ENCODE measurements at places on chromosomes 6 and 20.

- no peak for DNase-seq
Observed at GRCh38 chr20:40812415-40812925, 123.4 kb upstream of the MAFB start.

DNA sequence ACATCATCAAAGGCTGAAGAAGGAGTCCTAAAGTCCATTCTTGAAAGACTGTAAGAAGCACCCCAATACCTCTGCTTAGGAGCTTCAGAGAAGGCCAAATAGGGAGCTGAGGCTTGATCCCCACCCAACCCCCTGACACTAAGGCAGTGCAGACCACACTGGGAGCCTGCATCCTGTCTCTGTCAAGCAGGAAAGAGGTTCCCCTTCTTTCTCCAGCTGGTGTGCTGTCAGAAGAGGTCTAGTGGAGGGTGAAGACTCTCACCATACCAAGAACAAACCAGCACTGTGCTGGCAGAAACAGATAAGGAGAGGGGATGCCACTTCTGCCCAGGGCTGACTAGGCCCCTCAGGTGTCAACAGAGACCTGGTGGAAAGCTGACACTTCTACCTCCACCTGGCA is 19.9 kb downstream of the GZF1 start:
- no peak for DNase-seq

DNA sequence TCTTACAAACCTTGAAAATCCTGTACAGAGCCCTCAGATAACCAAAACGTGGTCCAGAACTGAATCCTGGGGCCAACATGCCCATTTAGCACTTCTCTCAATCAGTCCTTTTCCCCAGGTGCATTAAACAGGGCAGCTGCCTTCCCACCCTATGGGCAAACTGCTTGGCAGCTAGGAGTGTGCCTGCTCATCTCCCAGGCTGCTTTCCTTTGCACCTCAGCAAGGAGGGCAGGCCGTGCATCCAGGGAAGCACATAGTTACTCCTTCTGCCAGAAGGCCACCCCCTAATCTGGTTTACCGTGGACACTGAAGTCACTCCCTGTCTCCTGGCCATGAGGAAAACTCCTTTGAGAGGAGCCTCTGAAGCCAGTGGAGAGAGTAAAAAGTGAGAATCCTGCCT is 10.0 kb downstream of the PKIG start:
- no peak for DNase-seq

DNA sequence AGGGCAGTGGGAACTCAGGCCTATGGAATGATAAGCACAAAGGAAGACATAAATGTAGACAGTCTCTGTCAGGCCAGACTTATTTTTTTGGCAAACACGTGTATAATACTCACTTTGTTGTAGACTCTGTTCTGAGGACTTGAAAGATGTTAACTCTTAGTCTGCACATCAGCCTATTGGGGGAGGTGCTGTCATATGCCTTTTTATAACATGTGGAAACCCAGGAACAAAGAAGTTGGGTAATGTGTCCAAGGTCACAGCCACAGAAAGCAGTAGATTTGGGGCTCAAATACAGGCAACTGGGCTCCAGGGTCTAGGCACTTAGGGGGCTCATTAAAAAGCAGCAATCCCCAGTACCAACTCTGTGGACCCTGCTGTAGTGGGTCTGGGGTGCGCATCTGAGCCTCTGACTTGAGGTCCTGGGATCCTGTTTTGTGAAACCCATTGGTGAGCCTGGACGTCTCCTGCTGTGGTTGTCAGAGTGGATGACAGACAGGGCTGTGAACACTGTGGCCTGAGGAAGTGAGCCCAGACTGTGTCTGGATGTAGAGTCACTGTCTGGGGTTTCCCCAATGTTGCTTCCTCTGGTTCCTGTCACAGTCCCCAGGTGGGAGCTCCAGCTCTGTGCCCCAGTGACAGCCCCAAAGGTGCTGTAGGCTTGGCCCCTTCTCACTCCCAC is 50.0 kb downstream of the CDH26 start:
- no peak for DNase-seq

DNA sequence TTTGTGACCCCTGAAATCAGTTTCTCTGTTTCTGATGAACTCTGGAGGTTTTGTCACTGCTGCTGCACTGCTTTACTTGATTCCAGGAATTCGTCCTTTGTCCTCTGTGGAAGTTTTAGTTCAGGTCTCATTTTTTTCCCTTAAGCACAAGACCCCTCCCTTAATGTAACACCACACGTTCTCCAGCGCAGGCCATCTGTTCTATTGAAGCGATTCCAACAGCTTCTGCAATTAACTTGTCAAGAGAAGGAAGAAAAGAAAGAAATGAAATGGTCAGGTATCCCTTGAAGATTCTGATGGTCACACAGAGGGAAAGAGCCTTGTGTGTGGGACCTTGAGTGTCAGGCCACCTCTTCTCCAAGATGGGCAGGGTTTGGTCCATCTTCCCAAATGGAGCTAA is 7.8 kb upstream of the MAS1L start:
- DNase-seq: no peak

DNA sequence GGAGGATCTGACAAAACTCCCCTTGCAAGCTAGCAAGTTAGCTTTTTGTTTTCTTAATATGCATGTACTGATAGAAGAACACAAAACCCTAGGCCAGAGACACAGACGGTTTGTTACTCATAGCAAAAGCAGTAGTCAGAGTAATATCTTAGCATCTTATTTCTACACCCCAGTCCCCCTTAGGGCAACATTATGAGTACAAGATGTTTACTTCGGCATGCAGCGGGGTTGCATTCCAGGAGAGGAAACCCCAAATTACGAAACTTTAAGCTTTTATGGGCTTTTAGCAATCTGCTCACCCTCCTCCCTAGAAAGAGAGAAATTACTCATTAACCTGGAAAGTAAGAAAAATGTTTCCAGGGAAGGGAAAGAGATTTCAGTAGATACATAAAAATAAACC is 1286.9 kb downstream of the EPHA7 start:
- no peak for DNase-seq

DNA sequence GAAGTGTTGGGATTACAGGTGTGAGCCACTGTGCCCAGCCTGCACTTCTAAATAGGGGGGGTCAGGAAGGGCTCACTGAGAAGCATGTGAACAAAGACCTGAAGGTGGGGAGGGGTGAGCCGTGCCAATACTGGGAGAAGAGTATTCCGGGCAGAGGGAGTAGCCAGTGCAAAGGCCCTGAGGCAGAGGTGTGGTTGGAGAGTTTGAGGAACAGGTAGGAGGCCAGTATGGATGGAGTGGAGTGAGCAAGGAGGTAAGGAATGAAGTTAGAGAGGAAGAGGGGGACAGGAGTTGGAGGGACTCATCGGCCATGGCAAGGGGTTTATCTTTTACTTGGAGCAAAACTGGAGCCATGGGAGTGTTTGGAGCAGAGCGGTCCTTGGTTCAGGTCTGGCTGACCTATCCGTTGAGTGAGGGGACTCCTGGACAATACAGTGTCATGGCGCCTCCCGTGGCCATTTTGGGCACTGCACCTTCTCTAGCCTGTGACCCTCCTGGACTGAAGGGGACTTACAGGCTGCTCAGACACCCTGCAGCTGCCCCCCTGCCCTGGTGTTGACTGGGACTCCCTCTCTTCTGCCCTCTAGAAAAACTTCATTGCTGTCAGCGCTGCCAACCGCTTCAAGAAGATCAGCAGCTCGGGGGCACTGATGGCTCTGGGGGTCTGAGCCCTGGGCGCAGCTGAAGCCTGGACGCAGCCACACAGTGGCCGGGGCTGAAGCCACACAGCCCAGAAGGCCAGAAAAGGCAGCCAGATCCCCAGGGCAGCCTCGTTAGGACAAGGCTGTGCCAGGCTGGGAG is 12.1 kb downstream of the FOXS1 start:
- DNase-seq: no peak

GRCh38 chr6:42193491-42193894 is 1.3 kb downstream of the GUCA1B start:
- no peak for DNase-seq
